ENCODE measurements at places on chromosomes 3 and 15.

DNA sequence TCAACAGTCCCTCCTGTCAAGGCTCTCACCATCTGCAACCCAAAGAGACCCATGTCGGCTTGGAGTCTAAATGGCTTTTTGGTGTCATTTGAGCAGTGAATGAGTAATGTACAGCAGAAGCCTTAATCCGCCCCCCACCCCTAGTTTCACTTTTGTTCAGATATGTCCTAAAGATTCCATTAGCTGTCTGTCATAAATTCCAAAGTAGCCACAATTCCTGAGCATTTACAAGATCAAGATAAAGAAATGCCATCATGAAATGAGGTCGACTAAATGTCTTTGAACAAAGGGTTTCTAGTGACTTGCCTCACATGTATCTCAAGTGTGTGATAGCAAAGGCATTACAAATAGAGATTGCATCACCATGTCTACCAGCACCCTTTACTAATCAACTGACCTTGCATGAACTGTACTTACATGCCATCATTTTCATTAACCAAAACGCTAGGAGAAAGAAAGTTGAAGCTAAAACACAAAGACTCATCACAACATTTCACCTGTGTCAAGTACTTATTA lies 123.8 kb upstream of the PHLDB2 start:
- no peak for DNase-seq

DNA sequence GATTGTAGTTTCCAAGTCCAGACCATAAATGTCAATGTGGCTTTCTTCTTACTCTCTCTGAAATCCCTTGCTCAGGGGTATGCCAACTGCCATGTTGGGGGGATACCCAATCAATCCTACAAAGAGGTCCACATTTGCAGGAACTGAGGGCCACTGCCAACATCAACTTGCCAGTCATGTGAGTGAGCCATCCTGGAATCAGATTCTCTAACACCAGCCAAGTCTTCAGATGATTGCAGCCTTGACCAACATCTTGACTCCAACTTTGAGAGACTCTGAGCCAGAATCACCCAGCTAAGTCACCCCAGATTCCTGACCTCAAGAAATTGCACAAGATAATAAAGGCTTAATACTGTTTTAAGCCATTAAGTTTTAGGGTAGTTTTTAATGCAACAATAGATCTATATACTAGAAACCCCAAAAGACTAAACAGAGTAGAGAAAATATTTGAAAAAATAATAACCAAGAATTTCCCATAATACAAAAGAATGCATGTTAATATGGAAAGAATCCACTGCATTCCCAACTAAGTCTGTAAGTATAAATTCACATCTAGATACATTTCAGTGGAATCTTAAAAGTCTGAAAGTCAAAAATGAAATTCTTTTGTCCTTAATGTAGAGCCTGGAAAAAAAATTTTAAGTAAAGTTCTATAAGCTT lies 22.4 kb downstream of the ISG20 start:
- no peak for DNase-seq

- DNase-seq, result no peak
Measured at GRCh38 chr3:22994781-22995180, 208.3 kb upstream of the UBE2E2 start.

DNA sequence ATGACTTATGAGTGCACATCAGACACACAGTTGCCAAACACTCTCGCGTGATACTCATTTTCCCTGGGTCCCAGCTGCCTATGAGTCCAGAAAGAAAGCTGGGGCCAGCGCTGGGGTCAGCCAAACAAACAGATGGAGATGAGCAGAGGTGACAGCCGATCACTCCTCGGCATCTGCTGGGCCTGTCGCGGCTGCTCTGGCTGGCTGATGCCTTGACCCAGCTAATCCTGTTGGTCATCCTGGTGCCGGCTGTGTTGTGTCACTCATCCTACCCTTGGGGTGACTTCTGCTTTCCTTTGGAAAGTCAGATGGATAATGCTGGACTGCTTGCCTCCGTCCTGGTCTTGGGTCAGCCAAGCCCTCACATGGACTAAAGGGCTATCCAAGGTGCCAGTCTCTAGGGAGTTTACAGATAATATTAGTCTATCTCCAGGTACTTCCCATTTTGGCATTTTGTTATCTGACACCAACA lies 105.3 kb upstream of the PDZRN3 start:
- DNase-seq, result no peak

DNA sequence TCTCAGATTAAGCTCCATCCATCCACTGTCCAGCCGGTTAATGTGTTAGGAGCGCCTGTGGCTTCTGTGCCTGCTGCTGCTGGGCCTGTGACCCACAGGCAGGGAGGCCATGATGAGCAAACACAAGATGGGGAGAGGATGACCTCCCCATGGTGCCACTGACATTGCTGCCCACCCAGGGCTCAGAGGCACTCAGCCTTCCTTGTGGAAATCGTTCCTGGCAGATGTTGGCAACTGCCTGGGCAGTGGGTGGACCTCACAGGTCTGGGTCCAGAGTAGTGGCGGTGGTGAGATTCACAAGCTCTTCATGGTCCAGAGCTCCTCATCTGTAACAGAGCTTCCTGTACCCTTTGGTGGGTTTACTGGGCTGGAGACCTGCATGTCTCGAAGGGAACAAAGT lies 38.6 kb downstream of the SCN5A start:
- DNase-seq, result no peak

DNA sequence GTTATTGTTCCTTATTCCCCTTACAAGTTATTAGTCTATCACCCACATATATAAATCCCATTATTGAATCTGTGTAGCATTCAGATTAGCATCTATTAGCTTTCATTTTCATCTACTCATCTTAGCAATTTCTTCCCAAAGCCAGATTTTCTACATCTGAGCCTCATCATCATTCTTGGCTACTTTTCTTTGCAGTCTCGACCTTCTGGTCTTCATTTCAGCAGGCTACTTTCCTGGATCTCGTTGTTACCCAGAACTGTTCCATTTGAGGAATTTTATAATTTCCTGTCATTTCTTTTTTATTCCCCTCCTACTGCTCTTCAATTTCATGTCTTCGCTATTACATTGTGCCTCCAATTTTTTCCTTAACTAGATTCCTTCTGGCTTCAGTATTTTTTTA lies 51.8 kb downstream of the SPRED1 start:
- DNase-seq, result no peak

- no peak for DNase-seq
Measured at GRCh38 chr3:128859630-128860029, 19.8 kb upstream of the ACAD9 start.

DNA sequence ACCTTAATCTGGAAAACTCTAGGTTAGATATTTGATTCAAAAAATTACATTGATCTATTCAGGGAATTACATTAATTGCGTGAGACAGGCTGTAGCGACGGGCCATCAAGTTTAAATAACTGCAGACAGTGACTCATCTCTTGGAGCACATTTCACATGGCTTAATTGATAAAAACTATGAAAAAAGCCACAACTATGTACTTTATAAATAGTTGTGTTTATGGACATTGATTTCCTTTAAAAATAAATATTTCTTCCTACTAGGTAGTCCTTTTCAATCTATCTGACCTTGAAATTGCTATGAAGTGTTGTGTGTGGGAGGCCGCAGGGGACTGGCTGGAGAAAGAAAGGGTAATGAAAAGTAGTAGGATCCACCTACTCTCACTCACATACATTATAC lies 157.8 kb downstream of the IL1RAP start:
- DNase-seq, result no peak

GRCh38 chr3:8492744-8493511 lies 8.7 kb upstream of the LMCD1 start:
- DNase-seq, result no peak

GRCh38 chr3:108037770-108038169 lies 53.1 kb downstream of the CD47 start:
- no peak for DNase-seq

DNA sequence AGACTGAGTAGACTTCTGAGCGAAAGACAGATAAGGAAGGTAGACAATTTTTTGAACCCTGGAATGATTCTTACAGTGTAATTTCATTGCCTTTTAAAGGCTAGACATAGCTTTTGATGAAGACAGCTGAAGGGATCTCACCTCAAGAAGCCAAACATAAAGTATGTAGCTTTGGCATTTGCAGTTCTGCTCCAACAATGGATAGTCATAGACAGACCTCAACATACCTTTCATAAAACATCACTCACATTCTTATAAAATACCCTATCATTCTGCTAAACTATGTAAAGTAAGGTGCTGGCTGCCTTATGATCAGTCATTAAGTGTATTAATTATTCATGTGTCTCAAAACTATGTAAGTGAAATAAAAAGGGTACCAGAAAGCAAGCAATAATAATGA lies 70.0 kb downstream of the UBE3A start:
- DNase-seq, result no peak

DNA sequence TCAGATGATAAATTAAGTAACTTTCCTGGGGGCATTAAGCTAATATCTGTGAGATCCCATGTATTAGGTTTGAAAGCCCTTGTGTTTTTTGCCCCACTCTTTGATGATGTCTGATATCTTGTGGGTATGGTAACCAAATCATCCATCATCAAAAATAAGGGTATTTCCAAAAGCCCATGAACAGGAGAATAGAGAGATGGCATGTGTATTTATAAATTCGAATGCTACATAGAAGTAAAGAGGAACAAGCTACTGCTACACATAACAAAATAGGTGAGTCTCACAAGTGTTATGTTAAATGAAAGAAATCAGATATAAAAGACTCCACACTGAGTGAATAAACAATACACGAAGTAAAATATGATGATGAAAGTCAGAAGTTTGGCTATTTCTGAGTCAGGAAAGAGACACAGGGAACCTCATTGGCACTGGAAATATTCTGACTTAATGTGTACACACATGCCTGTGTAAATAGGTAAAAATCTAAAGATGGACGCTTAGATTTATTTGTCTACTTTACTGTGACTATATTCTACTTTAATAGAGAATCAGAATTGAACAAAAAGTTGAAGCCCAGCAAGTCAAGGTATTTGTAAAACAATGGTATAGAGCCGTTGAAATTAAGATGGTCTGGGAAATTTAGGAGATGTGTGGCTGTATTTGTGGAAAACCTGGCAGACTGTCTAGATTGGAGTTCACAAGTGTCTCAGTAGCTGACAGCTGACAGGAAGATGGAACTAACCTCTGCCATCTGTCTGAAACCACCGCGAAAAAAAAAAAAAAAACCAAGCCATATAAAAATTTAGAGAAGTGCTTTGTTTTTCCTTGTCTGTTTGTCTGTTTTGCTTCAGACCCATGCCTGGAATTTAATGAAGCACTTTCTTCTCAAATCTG lies 111.0 kb upstream of the TGFBR2 start:
- no peak for DNase-seq

DNA sequence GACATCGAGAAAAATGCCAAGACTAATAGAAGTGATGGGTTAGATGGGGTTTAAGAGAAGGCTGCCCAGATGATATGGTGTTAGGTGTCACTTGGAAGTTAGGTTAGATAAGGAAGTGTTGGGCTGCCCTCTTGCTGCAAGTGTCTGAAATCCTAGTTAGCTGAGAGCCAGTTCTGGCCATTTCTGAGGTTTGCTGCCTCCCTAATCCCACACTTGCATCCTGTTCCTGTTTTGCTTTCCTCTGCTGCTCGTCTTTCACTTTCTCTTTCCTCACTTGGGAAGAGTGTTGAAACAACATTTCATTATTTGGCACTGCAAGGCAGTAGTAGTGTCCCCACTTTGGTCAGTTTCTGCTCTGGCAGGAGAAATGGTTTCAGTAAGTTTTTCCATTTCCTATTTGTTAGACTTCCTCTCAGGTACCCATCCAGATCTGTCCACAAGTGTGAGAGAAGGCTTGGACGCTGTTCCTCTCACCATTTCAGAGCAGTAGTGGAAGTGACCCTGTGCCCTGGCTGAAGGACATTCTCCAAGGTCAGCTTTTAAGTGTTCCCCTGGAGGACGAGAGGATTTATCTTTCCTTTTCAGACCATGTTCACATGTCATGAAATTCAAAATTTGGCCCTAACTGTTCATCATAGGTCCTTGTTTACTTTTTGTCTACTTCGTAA lies 93.3 kb downstream of the ADAMTSL3 start:
- DNase-seq, result no peak

GRCh38 chr3:122014741-122015140 lies 7.3 kb downstream of the ILDR1 start:
- no peak for DNase-seq

- no peak for DNase-seq
Measured at GRCh38 chr3:46299608-46300460, 54.1 kb upstream of the CCR2 start.

DNA sequence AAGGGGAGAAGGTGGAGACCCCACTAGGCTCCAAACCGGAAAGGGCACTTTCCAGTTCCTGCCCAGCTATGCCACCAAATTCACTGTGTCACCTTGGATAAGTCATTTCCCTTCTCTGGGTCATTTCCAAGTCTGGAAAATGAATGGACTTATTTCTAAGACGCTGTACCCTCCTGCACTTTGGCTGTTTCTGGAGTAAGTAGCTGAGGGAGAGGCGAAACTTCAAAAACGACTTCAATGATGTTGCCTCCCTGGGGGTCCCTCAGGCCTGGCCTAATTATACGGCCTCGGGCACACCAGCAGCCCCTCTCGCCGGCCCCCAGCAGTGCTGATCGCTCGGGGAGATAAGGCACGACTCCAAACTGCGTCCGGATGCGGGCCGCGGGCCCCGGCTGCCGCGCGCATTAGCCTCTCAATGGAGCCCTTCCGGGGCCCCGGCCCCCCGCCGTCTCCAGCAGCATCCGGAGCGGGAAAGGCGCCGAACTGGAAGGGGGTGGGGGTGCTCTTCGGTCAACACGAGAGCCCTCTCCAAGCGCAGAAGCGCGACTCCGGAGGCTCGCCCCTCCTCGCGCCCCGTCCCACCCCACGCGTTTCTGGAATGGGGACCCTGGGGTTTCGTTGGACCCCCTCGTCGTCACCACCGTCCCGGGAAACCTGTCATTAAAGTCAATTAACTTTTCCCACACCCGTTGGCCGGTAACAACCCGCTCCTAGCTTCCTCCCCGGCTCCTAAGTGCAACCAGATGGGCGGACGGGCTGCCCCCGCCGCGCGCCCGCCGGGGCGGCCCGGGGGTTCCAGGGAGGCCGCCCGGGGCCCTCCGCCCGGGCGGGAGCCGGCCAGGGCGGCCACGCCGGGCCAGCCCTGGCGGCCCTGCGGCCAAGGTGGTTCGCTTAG lies 4.8 kb downstream of the HES1 start:
- DNase-seq, result no peak
